Right renal pelvis (tissue), 4 donors: ENCODE measurements at places on chromosomes 11 and 22.

GRCh38 chr22:38427940-38428339, 27.1 kb downstream of the KCNJ4 start:
- DNase-seq: no peak

DNA sequence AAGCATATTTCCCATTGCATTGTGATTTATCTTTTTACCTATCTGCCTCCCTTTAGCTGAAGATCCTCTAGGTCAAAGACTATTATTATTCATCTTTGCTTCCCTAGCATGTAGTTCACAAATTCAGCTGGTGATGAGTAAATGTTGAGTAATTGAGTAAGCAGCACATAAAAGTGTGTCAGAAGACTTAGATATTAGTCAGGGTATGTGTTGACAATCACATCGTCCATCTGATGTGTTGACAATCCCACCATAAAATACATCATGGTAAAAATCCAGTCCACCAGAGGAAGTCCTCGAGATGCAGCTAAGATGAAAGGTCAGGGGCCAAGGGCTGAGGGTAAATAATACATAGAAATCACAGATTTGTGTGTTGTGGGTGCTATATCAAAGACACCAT, 22.9 kb upstream of the ABTB2 start:
- DNase-seq: no peak

DNA sequence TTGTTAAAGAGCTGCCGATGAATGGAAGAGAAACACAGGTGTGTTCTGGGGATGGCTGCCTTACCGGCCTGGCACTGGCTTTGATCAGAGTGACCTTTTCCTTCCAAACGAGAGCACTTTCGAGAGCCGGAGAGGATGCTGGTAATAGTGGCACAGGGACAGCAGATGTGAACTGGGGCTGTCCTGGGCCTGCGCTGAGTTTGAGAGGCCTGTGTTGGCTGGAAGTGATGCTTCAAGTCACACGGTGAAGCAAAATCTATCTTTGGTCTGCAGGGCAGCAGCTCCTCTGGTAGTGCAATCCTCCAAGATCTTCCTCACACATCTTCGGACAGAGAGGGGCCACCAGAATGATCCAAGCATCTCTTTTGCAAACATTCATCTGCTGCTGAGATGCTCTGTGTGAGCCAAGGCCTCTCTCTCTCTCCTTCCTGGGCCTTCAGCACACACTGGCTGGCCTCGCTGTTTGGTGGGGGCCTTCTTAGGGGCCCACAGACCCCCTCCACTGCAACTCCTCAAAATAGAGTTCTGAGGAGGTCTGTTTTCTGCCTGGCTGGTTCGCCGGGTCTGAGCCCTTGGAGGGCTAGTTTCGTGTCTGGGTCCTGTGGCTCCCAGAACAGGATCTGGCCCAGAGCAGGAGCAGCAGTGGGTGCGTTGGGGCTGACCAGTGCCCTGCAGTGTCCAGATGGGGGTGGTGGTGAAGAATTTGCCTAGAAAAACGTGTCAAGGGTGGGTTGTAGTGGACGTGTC, 6.4 kb downstream of the MPPED1 start:
- DNase-seq: no peak

DNA sequence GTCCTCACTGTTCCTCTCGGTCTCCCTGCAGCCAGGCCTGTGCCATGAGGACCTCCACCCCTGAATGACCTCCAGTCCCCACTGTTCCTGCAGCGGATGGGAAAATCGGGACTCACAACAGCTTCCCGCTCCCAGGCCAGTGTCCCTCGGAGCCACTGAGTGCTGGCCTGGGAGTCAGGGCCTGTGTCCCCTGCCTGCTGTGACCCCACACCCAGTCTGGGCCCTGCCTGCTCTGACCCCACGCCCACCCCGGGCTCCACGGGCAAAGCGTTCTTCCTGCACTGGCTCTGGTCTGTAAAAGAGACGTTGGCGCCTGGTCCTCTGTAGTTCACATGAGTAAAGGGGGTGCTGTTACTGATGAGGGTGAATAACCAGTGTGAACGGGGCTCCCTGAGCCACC, 73.0 kb upstream of the SHISAL1 start:
- no peak for DNase-seq

DNA sequence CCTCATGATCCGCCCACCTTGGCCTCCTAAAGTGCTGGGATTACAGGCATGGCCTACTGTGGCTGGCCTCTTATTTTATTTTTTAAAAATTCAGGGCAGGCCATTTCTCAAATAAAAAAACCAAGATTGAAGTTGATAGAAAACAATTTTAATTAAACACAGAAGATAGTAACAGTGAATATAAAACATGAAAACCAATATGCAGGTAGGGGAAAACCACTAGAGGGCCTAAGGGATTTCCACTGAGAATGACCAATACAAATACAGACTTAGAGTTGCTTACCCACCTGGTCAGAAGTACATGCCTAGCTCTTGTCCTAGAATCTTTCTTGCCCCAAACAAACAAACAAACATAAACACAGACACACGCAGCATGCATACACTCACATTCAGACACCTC, 1.7 kb upstream of the RTCB start:
- DNase-seq: no peak

DNA sequence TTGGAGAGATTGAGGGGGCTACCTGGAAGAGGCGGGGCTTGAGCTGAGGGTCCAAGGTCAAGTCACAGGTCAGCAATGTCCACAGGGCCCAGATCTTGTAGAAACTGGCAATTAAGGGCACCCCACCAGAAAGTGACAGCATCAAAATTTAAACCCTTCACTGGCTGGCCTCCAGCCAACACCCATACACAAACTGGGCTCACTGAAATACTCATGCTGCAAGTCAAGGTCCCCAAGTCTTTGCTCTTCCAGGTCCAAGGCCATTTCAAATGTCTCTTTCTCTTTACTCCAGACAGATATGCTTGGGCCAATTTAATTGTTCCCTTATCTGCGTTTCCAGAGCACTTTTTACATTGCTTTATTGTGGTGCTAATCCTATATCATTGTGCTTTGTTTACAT, 36.4 kb downstream of the LMO2 start:
- DNase-seq: no peak

DNA sequence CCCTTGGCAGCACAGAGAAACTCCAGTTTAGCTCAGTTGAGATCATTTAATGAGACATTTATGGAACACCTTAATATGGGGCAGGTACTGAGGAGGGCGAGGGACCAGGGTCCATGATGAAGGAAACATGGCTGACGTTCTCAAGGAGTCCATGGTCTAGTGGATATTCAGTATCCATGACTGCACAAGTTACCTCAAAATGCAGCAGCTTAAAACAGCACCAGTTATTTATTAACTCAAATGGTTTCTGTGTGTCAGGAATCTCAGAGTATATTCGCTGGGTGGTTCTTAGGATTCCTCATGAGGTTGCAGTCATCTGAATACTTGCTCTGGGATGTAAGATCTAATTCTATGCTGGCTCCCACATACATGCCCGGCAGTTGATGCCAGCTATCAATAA, 346.8 kb downstream of the LARGE1 start:
- no peak for DNase-seq

DNA sequence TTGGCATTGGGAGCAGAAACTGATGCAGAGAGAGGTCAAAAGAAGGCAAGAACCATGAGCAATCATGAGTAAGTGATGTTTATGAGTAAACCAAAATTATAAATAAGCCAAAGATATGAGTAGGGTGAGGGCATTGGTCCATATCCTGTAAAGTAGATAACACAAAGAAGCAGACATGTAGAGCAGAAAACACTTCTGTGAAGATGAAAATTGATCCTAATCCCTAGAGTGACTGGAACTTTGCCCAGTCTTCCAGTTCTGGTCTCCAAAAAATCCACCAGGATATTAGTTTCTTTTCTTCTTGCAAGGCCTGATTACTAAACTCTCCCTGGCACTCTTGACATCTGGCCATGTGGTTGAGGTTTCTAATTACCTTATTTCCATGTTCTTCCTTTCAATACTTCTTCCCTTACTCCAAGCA, 13.7 kb upstream of the DRD2 start:
- DNase-seq: no peak

- DNase-seq: no peak
Measured at GRCh38 chr11:65791719-65792213, 4.9 kb downstream of the OVOL1 start.

DNA sequence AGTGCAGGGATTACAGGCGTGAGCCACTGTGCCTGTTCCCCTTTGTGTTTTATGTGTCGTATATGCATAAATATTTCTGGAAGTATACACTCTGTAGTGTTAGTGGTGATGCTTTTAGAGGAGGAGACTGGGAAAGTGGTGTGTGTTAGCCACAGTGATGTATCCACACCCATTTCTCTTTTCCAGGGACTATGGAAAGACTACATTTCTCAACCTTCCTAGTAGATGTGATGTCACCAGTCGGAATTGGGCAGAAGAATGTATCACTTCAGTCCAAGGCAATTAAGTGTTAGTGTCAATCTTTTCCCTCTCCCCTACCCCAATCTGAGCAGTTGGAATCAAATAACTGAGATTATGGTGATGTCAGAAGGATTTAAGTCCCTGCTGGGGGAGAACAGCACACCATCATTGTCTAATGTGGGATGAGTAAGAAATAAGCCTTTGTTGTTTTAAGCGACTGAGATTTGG, 5.8 kb upstream of the ATG16L2 start:
- DNase-seq: no peak

DNA sequence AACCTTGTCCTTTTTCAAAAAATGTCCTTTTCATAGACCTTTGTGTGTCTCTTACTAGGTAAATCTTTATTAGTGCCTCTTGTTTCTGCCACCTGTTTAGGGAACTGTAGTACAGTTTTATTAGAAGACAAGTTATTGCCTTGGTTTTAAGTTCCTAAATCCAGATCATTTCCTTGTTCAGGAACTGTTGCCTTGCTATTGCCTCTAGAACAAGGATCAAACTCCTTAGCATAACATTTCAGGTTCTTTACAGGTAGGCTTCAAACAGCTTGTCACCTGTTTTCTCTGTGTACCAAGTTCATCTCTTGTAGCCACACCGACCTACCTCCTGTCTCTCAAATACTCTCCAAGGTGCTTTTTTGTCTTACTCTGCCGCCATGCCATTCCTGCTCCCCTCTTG, 75.2 kb downstream of the MTMR3 start:
- DNase-seq: no peak

DNA sequence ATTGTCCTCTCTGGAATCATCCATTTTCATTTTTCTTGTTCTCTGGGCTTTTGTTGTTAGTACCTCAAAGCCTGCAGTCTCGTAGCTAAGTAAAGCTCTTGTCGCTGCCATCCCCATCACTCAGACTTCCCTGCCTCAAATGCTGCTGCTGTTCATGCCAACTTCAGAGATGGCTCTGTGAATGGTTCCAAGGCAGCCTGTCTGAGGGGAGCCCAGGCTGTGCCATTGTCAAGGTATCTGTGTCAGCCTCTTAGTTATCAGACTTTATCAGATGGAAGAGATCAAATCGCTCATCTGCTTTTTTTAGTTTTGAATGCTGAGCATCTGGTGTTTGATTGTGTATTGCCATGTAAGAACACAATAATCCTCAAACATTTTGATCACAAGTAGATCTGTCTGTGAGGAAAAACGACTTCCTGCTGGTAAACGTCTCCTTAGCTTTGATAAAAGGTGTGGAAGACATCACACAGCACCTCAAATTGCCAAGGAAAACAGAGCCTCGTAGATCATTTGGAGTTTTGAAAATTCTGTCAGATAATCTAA, 304.2 kb upstream of the ZC3H12C start:
- DNase-seq: no peak

DNA sequence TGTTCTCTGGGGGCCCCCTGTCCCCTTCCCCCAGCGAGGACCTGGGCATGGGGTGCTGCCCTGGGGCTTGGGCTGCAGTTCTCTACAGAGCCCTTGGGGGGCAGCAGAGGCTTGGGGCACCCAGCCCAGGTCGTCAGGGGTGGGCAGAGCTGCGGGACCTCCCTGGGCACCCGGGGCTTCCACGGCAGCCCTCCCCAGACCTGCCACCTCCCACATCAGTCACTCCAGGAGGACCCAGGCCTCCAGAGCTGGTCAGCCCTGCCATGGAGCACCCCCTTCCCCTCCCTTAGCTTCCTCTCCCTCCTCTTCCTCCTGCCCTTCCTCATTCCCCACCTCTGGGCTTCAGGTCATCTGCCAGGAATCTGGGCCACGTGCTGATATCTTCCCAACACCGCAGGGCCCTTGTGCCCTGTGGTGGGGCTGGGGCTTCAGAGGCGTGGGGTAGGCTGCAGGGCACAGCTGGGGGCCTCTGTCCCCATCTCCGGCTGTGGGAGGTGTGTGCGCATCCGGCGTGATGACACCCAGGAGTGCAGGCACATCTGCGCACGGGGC, 5.8 kb downstream of the TSPAN4 start:
- no peak for DNase-seq

- no peak for DNase-seq
Measured at GRCh38 chr22:19241593-19241906, 50.0 kb downstream of the CLTCL1 start.

DNA sequence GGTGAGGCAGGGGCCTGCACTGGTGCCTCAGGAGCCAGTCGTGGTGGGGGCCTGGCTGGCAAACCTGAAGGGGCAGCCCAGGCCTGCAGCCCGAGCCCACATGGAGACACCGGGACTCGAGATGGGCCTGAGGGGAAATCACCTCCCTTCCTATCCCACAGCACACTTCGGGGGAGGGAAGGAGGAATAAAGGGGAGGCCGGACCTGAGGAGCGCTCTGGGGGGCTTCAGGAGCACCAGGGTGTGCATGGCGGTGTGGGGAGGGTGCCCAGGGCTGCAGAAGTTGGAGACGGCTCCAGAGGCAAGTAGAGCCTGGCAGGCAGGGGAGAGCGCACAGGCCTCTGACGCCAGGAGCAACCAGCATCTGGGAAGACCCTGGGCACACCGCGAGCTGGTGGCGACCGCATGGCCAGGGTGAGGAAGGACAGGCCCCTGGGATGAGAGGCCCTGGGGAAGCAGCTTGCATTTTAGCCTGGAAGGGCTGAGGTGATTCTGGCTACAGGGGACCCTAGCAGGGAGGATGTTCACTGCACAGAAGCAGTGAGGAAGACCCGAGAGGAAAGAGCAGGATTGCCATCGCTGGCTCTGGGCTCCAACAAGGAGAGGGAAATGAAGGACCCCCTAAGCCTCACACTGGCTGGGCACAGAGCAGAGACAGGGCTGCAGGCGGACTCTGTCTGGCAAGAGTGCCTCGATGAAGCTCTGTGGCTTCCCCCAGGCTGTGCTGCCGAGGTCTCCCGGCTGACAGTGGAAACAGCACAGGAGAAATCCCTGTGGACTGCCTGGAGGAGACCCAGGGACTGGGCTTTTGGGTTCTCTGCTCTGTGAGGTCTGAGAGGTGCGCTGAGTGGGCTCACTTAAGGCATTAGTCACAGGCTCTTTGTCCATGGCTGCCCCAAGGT, 457.7 kb downstream of the BRD1 start:
- DNase-seq: no peak

DNA sequence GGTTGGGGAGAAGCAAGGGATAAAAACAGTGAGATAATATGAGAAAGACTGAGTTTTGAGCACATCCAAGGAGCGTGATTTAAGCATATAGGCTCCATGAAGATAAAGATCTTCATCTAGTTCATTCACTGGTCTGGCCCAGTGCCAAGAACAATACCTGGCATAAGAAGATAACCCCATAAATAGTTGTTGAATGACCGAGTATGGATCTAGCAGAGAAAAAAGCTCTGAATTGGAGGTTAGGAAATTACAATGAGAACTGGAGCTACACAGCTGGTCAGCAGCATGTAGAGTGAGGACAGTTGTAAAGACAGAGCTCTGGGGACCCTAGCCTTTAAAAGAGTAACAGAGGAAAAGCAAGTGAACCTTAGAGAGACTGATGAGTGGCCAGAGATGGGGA, 33.0 kb upstream of the PAK1 start:
- DNase-seq: no peak

- no peak for DNase-seq
Measured at GRCh38 chr11:73236205-73236765, 18.2 kb downstream of the P2RY2 start.

GRCh38 chr11:93501856-93502255, 41.3 kb downstream of the SMCO4 start:
- no peak for DNase-seq

GRCh38 chr11:85806016-85806415, 4.9 kb downstream of the SYTL2 start:
- DNase-seq: no peak
